ENCODE measurements at places on chromosomes 16 and 17.

GRCh38 chr17:10051112-10051511 is 146.0 kb upstream of the RCVRN start:
- DNase-seq = no peak

DNA sequence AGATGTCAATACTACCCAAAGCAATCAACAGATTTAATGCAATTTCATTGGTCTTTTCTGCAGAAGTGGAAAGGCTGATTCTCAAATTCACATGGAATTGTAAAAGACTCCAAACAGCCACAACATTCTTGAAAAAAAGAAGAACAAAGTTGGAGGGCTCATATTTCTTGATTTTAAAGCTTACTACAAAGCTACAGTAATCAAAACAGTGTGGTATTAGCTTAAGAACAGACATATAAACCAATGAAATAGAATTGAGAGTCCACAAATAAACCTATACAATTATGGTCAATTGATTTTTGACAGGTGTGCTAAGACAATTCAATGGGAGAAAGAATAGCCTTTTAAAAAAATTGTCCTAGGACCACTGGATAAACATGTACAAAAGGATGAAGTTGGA is 14.4 kb upstream of the ABCC1 start:
- no peak for DNase-seq

GRCh38 chr16:30076276-30076791 is 540 bp downstream of the PPP4C start:
- DNase-seq = no peak

- DNase-seq = no peak
Measured at GRCh38 chr17:42759982-42760651, 910 bp upstream of the RAMP2 start.

DNA sequence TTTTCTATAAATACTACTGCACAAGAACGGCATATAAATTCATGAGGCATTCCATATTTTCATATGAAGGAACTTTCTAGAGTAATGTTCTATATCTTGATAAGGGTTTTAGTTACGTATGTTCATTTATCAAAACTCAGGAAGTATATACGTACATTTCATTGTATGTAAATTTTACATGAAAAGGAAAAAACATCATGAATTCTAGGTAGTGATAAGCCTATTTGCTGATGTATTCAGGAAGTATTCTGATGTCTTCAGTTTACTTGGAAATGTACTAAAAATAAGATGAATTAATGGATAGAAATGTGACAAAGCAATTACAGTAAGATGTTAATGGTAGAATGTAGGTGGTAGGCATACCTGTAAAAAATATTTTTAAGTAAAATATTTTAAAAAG is 4.7 kb downstream of the DGKE start:
- DNase-seq = no peak

GRCh38 chr17:77832180-77832560 is 126.3 kb upstream of the TNRC6C start:
- DNase-seq = no peak

DNA sequence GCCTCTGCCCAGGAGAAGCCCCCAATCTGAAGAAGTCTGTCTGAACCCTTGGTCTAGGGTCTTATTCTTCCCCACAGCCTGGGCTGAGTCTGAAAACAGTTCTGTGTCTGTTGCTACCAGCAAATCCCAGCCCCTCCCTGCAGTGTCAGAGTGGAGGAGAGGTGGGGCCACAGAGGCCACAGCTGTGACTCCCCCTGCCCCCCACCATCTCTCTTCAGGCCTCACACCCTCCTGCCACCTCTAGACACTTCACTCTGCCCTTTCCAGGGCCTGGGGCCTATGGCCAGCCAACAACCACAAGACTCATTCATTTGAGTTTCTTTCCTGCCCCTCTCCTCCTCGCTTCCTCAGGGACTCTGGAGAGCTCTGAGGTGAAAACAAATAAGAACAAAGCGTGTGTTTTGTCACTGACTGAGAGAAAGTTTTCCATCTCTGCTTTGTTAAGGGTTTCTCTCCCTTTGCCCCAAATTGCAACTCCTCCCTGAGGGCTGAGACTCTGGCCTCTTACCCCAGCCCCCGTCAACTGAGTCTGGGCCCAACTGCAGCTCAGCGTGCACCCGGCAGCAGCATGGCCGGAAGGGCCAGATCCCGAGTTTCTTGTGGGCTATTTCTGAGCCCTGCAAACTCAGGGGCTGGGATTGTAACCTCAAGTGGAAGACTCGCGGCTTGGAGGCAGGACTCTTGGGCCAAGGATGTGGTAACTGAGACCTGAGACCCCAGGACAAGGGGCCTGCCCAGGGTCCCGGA is 13.2 kb downstream of the C17orf50 start:
- DNase-seq = no peak

DNA sequence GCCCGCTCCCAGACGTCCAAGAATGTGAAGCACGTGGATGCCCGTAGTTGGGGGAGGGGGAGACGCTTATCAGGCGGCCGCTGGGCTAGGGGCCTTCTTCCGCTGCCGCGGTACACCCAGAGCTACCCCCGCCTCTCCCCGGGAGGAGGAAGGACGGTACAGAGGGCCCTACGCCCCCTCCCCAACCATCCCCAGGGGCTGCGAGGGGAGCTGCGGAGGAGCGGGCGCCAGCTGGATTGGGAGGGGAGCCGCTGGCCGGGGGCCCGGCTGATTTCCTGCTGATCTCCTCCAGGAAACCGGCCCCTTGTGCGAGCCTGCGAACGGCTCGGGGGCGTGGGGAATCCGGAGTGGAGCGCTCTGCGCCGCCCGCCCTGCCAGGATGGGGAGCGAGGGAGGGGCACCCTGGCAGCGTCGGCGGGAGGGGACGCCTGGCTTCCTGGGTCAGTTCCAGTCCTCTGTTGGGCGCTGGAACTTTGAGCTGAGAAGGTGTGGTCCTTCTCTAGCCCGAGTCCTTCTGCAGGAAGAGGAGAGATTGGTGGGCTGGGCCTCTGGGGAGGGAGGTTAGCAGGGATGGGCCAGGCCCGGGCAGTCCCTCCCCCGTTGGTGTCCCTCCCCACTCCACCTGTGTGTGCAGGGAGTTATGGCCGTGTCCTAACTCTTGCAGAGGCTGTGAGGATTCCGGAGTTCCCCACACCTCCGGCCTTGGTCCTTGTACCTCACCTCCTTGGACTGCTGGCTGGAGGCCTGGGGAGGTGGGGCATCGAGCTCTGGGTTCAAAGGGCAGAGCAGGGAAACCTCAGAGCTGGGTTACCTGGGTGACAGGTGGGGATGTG is 19.2 kb downstream of the GJD3 start:
- DNase-seq = no peak

- no peak for DNase-seq
Measured at GRCh38 chr17:65529040-65529633, 32.3 kb downstream of the AXIN2 start.

- DNase-seq = no peak
Measured at GRCh38 chr17:18961634-18962493, 9.9 kb downstream of the SLC5A10 start.

DNA sequence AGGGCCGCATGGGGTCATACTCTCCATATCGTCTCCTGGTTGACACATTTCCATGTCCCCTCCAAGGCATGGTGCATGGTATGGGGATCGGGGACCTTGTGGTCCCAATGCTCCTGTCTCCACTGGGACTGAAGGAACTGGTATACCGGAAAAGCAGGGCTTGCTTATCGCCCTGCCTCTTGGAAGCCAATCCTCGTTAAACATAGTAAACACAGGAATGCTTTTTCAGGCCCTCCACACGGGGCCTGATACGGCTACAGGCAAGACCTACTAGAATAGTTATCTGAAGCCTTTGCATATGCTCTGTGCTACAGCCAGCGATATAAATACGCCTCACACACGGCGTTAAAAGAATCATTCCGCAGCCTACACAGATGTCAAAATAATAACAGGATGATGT is 159.5 kb downstream of the SHISA9 start:
- no peak for DNase-seq

- DNase-seq = no peak
Measured at GRCh38 chr17:51507444-51507843, 247.1 kb downstream of the UTP18 start.

DNA sequence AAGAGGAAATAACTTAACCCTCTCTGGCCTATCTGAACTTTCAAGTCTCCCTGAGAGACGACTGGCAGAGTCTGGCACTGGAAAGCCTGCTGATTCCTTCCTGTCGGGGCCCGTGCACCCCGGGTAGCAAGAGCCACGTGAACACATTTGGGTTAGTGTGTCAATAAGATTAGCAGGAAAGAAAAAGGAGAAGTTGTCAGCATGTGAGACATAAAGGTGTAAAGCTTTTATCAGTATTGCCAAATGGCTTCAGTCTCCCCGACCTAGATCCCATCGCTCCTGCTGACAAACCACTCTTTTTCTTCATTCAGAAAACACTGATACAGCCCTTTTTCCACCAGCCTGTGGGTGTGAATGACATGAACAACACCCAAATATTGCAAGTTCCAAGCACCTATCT is 74.4 kb downstream of the CCT6B start:
- no peak for DNase-seq

DNA sequence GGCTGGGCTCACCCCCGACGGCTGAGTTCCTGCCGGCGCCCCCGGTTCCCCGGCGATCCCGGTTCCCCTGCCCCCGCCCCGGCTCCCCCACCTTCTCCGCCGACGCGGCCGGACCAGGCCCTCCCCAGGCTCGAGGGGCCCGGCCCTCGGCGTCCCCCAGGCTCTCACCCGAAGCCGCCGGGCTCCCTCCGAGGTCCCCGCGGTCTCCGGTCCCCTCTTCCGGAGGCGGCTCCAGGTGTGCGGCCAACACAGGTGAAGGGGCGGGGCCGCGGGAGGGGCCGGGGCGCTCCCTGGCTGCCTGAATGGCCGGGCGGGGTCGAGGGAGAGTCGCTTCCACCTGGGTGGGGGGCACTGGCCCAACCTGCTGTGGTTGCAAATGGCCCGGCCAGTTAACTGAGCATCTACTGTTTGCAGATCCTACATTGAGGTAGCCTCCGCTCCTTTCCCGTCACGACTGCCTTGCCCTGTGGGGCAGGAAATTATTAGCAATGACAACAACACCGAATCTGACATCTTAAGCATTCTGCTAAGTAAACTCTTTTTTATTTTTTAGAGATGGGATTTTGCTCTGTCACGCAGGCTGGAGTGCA is at the start of gene BICDL2:
Gene BICDL2, minus strand, starts transcription at position 219 of the 590 bp plus-strand sequence. CDS start 1,448 bp downstream, outside the sequence.
- no peak for DNase-seq

DNA sequence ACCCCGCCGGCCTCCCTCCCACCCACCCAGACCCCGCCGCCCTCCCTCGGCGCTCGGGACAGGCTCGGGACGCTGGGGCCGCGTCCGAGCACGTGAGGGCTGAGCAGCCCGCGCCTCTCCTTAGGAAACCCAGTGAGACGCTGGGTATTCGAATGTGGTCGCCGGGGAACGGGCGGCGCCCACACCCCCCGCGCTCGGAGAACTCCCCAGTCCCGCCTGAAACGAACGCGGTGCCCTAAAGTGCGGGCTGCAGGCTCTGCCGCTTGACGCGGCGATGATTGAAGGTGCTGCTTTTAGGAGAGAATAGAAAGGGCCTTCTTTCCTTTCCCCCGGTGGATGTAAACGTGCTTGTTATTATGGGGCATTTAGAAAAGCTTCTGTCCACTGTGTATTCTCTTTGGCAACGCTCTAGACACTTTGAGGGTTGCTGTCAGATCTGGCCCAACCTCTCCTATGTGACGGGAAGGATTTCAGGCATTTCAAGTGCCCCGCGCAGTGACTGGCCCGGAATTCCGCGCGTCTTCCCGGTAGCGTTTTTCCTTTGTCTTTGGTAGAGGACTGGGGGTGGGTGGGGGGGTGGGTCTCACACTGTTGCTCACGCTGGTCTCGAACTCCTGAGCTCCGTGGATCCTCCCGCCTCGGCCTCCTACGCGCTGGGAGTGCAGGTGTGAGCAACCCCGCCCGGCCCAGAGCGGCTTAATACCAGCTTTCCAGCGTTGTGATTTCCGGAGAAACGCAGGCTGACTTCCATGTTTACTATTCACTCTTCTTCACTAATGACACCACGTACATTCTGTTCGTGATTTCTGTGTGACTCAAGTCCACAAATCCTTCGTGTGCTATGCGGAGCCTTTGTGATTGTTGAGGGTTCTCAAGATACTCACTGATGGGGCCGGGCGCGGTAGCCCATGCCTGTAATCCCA is 21.8 kb upstream of the FOXK2 start:
- DNase-seq = no peak

DNA sequence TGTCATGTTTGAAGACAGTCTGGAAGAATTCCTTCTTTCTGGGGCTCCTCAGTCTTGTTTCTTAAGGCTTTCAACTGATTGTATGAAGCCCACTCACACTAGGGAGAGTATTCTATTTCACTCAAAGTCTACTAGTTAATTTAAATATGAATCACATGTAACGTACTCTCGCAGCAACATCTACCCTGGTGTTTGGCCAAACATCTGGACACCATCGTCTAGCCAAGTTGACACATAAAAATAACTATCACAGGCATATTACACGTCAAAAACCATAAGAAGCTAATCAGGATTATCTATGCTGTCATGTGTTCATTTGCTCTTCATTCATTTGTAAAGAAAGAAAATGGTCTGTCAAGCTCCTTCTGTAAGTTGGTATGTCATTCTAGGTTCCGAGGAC is 787.4 kb downstream of the KCNJ2 start:
- DNase-seq = no peak

- DNase-seq = no peak
Measured at GRCh38 chr16:89574681-89575246, 794 bp upstream of the CPNE7 start.

DNA sequence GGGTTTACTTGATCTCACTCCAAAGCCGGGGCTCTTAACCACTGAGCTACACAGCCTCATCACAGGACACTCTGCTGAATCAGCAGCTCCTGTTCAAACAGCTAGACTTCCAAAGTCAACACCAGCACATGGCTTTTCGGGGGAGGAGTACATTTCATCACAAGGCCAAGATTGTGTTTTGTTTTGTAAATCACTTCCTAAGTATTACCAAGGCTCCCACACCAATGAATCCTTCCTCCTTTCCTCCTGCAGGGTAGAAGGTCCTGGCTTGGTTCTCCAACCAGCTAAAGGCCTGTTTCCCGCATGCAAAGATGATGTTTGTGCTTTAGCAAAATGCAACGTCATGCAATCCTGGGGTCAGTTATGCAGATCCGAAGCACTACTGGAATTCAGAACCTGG is 152.5 kb downstream of the XYLT1 start:
- no peak for DNase-seq

- no peak for DNase-seq
Measured at GRCh38 chr16:840561-841454, 40.3 kb upstream of the GNG13 start.

DNA sequence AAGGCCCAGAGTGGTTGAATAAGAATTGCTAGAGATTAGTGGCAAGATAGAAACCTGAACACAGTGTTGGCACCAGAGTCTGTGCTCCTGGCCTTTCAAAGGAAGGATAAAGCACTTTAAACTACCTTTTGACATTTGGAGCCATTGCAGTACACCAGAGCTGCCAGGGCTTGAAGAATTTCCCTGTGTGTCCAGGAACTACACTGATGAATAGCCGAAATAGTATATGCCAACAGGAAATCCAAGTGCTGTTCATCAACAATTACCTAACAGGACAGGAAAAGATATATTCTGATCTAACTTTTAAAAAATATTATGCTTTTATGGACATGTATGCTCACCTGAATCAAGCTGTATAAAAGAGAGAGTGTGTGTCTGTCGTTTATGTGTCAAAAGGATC is 5.1 kb downstream of the HEATR6 start:
- no peak for DNase-seq

GRCh38 chr17:81940538-81941483 is 3.7 kb upstream of the PYCR1 start:
- DNase-seq = no peak
